ENCODE measurements at places on chromosomes 12 and 14. TPM values are rescaled to one million over a fixed set of nuclear protein-coding genes. Genes with fewer than 3 reads are reported as not detected.

The MVK gene
- 1.6 TPM for polyA plus RNA-seq

The PPFIBP1 gene
- polyA plus RNA-seq: 0.79 TPM

The GRIN2B gene
- not detected for polyA plus RNA-seq

The CSAD gene
- polyA plus RNA-seq: 1.3 TPM

The PGF gene
- polyA plus RNA-seq: 0.10 TPM

The KLRD1 gene
- polyA plus RNA-seq: 0.51 TPM

The PLEKHD1 gene
- polyA plus RNA-seq: not detected

The LUM gene
- polyA plus RNA-seq: not detected

The PLD4 gene
- 12.2 TPM for polyA plus RNA-seq

The OTOGL gene
- not detected for polyA plus RNA-seq

The SCNN1A gene
- polyA plus RNA-seq: 0.63 TPM

Measured in CD14-positive monocyte (primary cell).